ENCODE measurements at places on chromosomes 16 and 17. TPM values are rescaled to one million over a fixed set of nuclear protein-coding genes. Genes with fewer than 3 reads are reported as not detected.
A peak's percentile ranks its signal among the peaks of the same experiment; 100 is the strongest.

Gene OR1F1
- total RNA-seq = 0.57 TPM

Gene CLEC10A
- not detected for total RNA-seq

Gene TCAP
- 2.8 TPM for total RNA-seq

Gene PABPN1L
- total RNA-seq = not detected

Gene CRK
- total RNA-seq = 38.7 TPM

Gene CCL7
- total RNA-seq = not detected

Gene ACSM3
- total RNA-seq = not detected

DNA sequence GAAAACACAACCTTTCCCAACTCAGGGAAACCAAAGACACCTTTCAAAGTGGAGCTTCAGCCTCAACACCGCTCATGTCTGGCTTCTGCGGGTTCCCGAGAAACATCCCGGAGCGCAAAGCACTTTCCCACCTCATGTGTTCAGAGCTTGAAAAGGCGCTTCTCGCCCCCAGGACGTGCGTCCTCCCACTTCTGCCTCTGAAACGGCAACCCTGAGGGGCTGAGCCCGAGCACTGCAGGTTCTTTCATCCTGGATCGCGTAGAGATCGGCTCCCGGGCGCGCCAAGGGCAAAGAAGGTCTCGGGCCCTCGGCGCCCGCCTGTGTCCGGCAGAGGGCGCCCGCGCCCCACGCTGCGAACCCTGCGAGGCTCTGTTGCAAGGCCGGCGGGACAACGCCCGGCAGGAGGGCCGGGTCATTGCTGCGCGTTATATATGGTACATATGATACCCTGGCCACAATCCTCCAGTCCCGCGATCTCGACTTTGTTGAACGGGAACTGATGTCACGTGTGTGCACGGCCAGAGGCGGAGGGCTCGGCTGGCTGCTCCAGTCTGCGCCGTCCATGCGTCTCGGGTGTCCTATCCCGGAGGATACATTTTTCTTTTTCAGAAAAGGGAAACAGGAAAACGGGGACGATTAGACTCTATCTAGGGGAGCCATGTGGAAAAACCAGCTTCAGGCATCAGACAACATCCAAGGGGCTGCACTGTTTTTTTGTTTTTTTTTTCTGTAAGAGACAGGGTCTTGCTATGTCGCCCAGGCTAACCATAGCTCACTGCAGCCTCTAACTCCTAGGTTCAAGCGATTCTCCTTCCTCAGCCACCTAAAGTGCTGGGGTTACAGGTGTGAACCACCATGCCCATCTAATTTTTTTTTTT is 19.1 kb downstream of the COQ7 start:
- DNase-seq = peak; percentile 79

- DNase-seq = no peak
These were observed 4.5 kb downstream of the TMEM235 start for GRCh38 chr17:78235885-78236284.

DNA sequence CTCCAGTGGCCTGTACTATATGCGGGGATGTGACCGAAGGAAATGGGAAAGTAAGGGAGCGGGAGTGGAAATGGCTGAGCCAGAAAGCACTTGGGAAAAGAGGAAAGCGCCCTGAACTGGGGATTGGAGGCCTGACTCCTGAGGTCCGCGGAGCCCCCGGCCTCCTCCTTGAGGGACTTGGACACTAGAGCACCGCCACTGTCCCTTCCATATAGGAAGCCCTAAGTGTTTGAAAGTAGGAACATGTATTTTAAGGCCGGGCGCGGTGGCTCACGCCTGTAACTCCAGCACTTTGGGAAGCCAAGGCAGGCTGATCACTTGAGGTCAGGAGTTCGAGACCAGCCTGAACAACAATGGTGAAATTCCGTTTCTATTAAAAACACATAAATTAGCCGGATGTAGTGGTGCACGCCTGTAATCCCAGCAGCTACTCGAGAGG is 530 bp upstream of the ZDHHC7 start:
- no peak for DNase-seq

GRCh38 chr16:53372992-53373871 is 61.0 kb upstream of the RBL2 start:
- DNase-seq = no peak

GRCh38 chr17:72527789-72528188 is 407.0 kb downstream of the SOX9 start:
- DNase-seq = no peak

- DNase-seq = no peak
These were observed 34.9 kb upstream of the ZNF469 start for GRCh38 chr16:88347656-88348376.

DNA sequence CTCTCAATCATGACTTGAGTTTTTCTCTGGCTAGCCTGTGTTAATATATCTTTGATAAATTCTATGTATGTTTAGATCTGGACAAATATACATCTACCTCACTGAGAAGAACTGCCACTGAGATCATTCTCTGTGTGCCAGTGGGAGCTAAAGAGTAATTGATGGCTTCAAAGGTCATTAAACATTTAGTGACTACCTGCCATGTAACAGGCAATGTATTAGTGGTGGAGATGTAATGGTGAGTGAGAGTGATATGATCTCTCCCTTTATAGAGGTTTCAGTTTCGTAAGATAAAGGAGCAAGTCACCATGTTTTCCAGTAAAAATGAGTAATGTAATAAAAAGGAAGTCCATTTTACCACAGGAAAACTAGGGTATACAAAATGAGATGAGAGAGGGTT is 235.8 kb upstream of the CDH8 start:
- no peak for DNase-seq

DNA sequence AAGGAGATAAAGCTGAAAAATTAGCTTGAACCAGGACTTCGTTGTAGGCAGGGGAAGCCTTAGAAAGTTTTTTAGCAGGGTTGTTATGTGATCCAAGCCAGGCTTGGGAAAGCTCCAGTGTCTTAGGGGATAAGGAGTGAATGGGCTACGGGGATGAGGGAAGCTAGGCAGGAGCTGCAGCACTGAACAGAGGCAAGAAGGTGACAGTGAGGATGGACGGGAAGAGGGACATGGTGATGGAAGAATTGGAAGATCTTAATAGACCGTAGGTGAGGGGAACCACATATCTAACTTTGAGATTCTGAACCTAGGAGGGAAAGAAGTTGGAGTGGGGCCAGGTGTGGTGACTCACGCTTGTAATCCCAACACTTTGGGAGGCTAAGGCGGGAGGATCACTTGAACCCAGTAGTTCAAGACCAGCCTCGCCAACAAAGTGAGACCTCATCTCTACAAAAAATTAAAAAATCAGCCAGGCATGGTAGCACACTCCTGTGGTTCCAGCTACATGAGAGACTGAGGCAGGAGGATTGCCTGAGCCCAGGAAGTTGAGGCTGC is 3.2 kb downstream of the RHBDL3 start:
- DNase-seq = no peak

GRCh38 chr17:45228763-45229539 is 7.3 kb downstream of the FMNL1 start:
- DNase-seq = peak; percentile 67

DNA sequence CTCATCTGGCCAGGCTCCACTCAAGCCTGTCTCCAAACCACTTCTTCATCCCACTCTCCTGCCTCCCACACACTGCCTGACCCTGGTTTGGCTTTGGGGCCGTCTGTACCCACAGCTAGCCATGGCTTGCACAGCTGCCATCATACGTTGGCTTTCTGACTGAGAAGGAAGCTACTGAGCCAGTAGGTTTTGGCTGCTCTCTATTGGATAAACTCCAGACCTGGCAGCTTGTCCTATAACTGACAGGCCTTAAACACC is 3.9 kb downstream of the MIF4GD start:
- DNase-seq = no peak

- no peak for DNase-seq
These were observed 10.3 kb downstream of the MRPL27 start for GRCh38 chr17:50362661-50363060.

DNA sequence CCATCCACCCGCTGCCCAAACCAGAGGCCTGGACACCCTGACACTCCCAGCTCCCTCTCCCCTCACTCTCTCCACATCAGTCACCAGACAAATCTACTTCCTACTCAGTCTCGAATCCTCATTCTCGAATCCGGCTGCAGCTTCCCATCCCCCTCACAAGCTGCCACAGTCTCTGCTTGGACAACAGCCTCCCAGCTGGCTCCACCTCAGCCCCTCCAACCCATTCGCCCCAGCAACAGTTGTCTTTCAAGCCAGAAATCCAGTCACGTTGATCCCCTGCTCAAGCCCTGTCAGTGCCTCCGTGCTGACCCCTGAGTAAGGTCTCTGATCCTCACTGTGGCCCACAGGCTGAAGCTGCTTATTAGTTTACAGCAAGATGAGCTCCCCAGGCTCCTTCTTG is 44.2 kb upstream of the MTSS2 start:
- DNase-seq = no peak

DNA sequence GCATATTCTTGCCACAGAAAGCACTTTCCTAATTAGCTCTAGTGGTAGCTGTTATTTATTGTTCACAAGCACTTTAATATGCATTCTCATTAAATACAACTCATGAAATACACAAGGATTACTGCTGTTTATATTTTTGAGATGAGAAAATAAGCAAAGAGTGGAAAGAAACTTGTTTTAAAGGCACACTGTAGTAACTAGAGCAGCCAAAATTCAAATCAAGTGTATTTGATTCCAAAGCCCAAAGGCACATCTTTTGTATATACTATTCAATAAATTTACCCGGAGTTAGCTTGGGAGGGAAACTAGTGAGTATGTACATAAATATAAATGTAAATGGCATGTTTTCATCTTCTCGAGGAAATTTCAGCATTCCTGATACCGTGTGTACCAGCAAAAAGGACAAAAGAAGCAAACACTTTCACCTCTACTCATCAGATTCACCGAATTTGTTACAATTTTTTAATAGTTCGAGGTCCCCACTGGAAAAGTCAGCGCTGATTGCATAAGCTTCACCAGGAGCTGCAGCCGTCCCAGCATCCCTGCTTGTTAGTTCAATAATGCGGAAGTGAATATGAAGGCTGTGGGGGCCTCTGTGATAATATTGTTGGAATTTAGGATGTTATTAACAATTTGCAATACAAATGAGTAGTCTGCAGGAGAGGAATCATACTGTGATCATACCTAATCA is 371.6 kb upstream of the MON1B start:
- DNase-seq = no peak

- DNase-seq = no peak
These were observed at the start of gene EPX for GRCh38 chr17:58192612-58193011. Gene EPX (plus strand): TSS chr17:58192726. CDS start chr17:58192847, 121 bp downstream.

DNA sequence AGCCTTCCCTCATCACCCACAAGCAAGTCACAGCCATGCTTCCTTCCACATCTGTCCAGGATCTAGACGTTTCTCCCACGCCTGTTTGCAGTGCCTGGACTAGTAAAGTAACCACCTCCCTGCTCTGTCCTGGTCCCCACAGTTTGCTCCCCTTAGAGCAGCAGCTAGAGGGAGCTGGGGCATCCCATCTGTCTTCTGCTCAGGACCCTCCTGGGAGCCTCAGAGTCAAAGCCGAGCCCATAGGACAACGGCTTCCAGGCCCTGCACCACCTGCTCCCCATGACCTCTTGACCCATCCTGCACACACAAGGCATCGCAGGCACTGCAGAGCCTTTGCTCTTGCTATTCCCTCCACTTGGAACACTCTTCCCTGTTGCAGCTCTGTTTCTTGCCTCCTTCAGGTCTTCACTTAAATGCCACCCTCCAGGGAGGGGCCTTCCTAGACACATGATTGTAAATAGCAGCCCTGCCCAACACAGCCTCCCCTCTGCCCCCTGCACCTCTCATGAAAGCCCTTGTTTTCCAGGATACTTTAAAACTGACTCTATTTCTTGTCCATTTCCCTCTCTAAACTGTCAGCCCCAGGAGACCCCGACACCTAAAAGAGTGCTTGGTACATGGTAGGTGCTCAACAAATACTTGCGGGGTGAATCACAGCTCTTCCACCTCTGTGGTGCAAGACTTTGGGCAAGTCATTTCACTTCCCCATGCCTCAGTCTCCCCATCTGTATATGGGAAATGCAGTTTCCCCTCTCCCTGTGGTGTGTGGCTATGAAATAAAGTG is 3.1 kb downstream of the NATD1 start:
- no peak for DNase-seq

- no peak for DNase-seq
These were observed 182.3 kb downstream of the PHKB start for GRCh38 chr16:47643323-47644000.

- no peak for DNase-seq
These were observed 117.7 kb upstream of the ELAC2 start for GRCh38 chr17:13135506-13135905.

- no peak for DNase-seq
These were observed 51.7 kb upstream of the GSE1 start for GRCh38 chr16:85561248-85562092.

GRCh38 chr17:76427501-76428231 is 25.3 kb downstream of the UBE2O start:
- DNase-seq = no peak

GRCh38 chr16:28186752-28187151 is 25.0 kb downstream of the XPO6 start:
- no peak for DNase-seq

DNA sequence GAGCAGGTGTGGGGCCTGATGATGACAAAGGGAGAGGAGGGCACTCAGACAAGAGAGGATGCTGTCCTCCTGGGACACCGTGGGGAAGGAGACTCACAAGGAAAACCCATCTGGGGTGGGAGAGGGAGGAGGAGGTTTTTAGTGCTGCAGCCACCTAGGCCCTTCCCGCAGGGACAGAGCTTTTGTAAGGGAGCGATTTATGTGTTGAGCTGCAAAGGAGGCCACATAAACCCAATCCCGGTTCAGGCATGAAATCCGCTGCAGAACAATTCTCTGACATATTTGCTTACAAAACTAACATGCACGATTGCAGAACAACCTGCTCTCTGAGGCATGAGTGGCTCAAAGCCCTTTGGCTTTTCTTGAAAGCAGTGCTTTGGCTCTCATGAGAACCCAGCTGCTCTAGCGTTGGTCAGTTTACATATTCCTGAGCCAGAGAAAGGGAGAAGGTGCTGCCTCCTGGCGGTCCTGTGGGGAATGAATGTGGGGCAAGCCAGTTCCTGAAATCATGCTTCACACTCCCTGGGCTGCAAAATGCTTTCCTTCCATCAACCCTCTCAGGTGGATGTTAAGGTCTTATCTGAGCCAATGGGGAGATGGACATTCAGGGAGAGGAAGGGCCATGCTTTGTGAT is 122.4 kb upstream of the NLRP1 start:
- DNase-seq = no peak

DNA sequence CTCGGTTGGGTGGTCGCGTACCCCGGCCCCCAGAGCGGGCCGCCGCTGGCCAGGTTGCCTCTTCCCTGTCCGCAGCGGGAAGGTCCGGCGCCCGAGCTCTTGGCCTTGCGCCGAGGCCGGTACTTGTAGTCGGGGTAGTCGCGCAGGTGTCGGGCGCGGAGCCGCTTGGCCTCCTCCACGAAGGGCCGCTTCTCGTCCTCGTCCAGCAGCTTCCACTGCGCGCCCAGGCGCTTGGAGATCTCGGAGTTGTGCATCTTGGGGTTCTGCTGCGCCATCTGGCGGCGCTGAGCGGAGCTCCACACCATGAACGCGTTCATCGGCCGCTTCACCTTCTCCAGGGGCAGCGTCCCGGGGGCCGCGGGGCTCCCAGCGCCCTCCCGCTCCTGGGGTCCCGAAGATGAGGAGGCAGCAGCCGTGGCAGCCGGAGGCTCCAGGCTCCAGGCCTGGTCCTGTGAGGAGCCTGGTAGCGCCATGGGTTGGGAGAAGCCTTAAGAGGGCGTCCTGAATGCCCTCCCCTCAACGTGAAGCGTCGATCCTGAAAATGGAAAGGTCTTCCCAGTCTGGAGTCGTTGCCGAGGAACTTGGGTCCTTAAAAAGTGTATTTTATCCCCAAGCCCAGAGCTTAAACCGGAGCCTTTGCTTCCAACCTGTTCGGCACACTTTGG is 558 bp downstream of the SOX15 start:
- DNase-seq = peak; percentile 86

All from dorsolateral prefrontal cortex (tissue), 122 donors.